SK-MEL-5 (cell line): ENCODE measurements at places on chromosomes 4 and X. TPM values are rescaled to one million over a fixed set of nuclear protein-coding genes. Genes with fewer than 3 reads are reported as not detected.

DNA sequence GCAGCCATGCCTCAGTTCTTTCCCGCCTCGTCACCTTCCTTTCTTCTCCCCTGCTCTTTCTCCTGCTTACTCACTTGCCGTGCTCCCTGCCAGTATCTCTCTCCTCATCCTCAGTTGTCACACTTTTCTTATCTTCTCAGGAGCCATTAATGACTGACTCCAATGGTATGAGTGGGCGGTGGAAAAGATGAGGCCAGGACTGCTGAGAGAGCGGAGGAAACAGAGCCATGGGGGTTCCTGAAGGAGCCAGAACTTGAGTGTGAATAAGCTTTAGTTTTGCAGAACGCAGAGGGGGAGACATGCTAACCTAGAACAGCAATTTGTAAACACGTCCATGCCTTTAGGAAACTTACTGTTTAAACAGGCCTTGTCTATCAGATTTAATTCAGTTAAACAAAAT is 126.5 kb downstream of the CHIC2 start:
- DNase-seq = no peak

DNA sequence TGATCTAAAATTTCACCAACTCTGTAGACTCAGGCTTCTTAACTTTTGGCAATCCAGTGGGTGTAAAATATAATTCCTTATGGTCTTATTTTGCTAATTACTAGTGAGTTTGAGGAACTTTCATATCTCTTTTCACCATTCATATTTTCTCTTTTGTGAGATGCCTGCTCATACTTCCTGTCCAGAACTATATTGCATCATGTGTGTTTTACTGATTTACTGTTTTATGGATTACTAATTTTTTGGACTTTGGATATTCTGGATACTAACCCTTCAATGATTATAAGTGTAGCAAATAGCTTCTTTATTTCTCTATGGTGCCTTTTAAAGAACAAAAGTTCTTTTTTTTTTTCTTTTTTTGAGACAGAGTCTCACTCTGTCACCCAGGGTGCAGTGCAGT is 20.6 kb downstream of the GSX2 start:
- DNase-seq = no peak

- no peak for DNase-seq
These were observed 19.9 kb upstream of the CEP135 start for GRCh38 chr4:55928846-55929245.

- no peak for DNase-seq
These were observed 191.1 kb downstream of the GC start for GRCh38 chr4:71592793-71593192.

GRCh38 chr4:48116582-48116981 is 17.5 kb downstream of the TXK start:
- DNase-seq = no peak

- no peak for DNase-seq
These were observed 7.1 kb upstream of the OPHN1 start for GRCh38 chrX:68440442-68440841.

- DNase-seq = peak; percentile 19
These were observed 48.6 kb upstream of the ERVMER34-1 start for GRCh38 chr4:52799813-52800212.

- DNase-seq = no peak
These were observed 65.3 kb downstream of the PALLD start for GRCh38 chr4:168562041-168562571.

GRCh38 chr4:94446386-94446785 is 5.4 kb upstream of the PDLIM5 start:
- no peak for DNase-seq

DNA sequence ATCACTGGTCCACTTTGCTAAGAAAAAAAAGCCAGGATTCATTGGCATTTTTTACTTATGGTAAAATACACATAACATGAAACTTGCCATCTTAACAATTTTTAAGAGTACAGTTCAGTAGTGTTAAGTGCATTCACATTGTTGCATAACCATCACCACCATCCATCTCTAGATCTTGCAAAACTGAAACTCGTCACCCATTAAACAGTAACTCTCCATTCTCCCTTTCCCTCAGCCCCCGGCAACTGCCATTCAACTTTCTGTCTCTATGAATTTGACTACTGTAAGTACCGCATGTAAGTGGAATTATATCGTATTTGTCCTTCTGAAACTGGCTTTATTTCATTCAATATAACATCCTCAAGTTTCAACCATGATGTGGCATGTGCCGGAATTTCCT is 56.3 kb upstream of the LNX1 start:
- DNase-seq = peak; percentile 49

DNA sequence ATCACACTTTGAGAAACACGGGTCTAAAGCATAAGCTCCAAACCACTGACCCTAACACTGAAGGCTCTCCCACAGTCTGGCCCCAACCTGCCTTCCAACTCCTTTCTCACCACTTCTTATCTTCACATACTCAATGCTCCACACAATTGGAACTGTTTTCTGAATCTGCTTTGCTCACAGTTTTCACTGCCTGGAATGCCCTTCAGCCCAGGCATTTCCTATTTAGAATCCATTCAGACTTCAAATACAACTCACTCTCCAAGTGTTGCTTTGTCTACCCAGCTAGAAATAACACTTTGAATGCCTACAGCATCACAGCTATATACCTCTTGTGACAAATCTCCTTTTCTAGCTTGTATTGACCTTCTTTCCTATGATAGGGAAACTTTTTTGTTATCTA is 10.2 kb downstream of the OTUD4 start:
- DNase-seq = no peak

GRCh38 chr4:142557239-142557801 is 288.8 kb downstream of the INPP4B start:
- DNase-seq = no peak

GRCh38 chr4:176949029-176949428 is 156.3 kb upstream of the VEGFC start:
- DNase-seq = no peak

- DNase-seq = no peak
These were observed 39.0 kb downstream of the PLAC8 start for GRCh38 chr4:83075311-83076095.

- DNase-seq = peak; percentile 2
These were observed 514.9 kb upstream of the LCORL start for GRCh38 chr4:18536428-18536827.

- peak; percentile 43 for DNase-seq
These were observed 36.3 kb upstream of the TENM3 start for GRCh38 chr4:182206916-182207315.

- DNase-seq = no peak
These were observed 391.2 kb upstream of the ADGRL3 start for GRCh38 chr4:60808726-60809485.

DNA sequence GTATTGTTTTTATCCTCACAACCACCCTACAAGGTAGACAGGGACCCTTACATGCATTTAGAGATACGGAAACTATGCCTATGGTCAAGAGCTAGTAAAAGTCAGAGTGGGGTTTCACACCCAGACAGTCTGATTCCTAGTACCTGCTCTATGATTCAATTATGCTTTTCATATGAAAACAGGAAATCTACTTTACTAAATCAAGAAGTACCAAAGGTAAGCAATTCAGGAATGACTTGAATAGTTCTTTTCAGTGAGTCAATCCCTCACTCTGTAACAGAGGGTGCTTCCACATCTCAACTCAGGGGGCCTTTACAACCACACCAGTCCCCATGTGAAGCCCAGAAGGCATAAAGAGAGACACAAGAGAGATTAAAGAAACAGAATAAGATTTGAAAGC is 191.4 kb downstream of the PPP3CA start:
- DNase-seq = no peak

DNA sequence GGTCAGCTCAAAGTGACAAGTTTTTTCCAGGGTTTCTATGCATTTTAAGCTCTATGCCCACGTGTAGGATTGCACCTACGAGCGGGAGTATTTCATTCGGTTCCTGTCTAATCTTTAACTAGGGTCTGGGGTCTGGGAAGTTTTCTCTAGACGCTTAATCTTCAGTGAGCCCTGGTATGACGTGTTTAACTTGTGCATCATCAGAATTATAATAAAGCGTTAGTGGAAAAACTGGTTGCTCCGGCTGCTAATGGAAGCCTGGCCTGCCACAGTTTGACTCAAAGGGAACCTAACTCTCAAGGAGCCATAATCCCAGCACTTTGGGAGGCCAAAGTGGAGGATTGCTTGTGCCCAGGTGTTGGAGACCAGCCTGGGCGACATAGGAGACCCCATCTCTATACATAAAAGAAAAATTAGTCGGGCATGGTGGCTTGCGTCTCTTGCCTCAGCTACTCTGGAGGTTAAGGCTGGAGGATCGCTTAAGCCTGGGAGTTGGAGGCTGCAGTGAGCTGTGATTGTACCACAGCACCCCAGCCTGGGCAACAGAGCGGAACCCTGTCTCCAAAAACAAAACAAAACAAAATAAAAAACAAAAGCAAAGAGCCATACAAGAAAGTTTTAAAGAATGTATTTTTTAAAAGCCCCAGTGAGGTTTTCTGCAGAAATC is 30.2 kb downstream of the ARSD start:
- no peak for DNase-seq

- DNase-seq = no peak
These were observed 11.8 kb downstream of the TCEAL1 start for GRCh38 chrX:103640401-103641155.

- no peak for DNase-seq
These were observed 218.1 kb upstream of the GK2 start for GRCh38 chr4:79626101-79626500.

GRCh38 chr4:119490335-119490734 is 138.3 kb downstream of the PDE5A start:
- DNase-seq = peak; percentile 58

The PACRGL gene
- total RNA-seq = 34.0 and 35.6 TPM in 2 replicates

The ATP2B3 gene
- 0.05 TPM in 1 of 2 replicates, not detected in the other for total RNA-seq

The SATL1 gene
- total RNA-seq = 0.05 TPM in 1 of 2 replicates, not detected in the other

The C4orf51 gene
- total RNA-seq = not detected in 2 replicates

The NCAPG gene
- total RNA-seq = 41.3 and 45.1 TPM in 2 replicates

The QRFPR gene
- not detected in 2 replicates for total RNA-seq

The IRS4 gene
- 0.08 TPM in 1 of 2 replicates, not detected in the other for total RNA-seq

The GRIA3 gene
- total RNA-seq = not detected in 2 replicates

The FAM47E gene
- 0.16 and 1.4 TPM in 2 replicates for total RNA-seq

The IL15 gene
- 0.13 and 0.37 TPM in 2 replicates for total RNA-seq
